ENCODE measurements at places on chromosomes 16 and 17.

GRCh38 chr17:50280068-50280467 lies 5.8 kb downstream of the TMEM92 start:
- no peak for DNase-seq

DNA sequence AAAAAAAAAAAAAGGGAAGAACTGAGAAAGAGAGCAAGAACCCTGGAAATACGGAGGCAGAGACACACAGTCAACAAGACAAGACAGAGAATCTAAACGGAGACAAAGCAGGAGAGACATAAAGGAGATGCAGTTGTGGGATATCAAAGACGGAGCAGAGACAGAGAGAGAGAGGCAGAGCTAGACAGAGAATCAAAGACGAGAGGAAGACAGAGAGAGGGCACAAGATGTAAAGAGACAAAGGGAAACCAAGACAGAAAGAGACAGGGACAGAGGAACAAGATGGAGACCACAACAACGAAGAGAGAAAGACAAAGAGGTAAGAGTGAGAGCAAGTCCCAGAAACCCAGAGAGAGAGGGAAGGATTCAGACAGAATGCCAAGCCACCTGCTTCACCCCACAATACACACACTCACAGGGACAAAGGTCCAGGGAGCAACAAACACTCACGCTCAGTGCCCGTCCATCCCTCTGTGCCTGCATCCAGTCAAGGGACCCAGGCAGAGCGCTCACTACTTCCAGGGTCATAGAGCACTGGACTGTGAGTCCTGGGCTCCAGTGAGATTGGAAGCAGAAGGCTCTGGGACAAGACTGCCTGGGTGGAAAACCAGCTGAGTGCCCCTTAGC lies 88.9 kb downstream of the C16orf78 start:
- peak; percentile 34 for DNase-seq

GRCh38 chr16:16178455-16179162 lies 44.7 kb downstream of the ABCC6 start:
- DNase-seq = no peak

- no peak for DNase-seq
Measured at GRCh38 chr17:80270836-80271235, 10.2 kb downstream of the RNF213 start.

DNA sequence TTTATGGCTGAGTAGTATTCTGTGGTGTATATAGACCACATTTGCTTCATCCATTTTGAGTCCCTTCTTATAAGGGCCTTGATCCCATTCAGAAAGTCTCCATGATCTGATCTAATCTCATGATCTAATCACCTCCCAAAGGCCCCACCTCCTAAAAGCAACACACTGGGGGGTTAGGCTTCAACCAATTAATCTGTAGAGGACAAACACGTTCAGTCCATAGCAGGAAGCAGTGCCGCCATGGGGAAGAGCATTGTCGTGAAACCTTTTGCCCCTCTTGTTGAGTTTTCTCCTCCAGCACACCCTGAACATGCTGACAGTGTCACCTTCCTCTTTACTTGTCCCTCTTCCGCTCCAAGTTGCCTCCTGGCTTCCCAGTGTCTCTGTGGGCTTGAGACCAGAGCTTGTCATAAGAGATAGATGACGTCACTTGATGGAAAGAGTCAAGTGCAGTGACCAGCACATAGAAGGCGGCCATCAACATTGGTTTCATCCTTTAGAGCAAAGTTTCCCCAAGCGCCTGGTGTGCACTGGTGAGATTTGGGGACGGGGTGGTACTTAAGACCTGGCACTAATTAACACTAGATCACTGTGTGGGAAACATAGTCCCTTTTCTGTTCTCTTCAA lies 74.1 kb downstream of the PRKCB start:
- DNase-seq = no peak
